SJSA1 (cell line): ENCODE measurements at places on chromosomes 1 and 21. TPM values are rescaled to one million over a fixed set of nuclear protein-coding genes. Genes with fewer than 3 reads are reported as not detected.
A peak's percentile ranks its signal among the peaks of the same experiment; 100 is the strongest.

- H3K27me3 ChIP-seq: no peaks in the 10 kb centered on the region
- H3K27ac ChIP-seq: no peak overlapping the region
- 0 out of 2 replicates have a peak, but pooled peaks cover 3% of the 10 kb centered on the region for H3K36me3 ChIP-seq
- DNase-seq: no peak
Observed at GRCh38 chr1:213110349-213111300, 59.6 kb downstream of the RPS6KC1 start.

GRCh38 chr1:7343882-7344281 is 427.2 kb upstream of the VAMP3 start:
- no peaks in the 10 kb centered on the region for H3K27me3 ChIP-seq
- H3K27ac ChIP-seq: no peak overlapping the region; the same call in 1 of the 2 replicates
- peaks cover 12% of the 10 kb centered on the region for H3K4me1 ChIP-seq
- no peak overlapping the region for H3K4me3 ChIP-seq
- no peak for DNase-seq
- no peaks in the 10 kb centered on the region for H3K36me3 ChIP-seq

DNA sequence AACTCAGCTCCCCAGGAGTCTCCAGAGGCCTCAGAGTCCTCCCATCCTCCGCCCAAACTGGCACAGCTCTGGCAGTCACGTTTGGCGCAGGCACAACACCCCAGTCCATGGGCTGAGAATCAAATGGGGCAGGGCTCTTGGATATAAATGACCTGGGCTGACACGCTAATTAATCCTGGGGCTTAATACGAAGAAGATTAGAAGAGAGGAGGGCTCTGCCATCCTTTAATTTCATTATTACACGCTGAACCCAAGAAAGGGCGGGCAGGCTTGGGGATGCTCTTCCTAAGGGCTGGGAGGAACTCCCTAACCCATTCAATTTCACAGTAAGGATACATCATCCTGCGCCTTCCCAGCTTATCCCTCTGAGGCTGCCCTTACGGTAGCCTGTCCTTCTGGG is 2.4 kb downstream of the GRIK3 start:
- no peak overlapping the region for H3K27ac ChIP-seq
- DNase-seq: no peak
- H3K27me3 ChIP-seq: peaks cover 60% of the 10 kb centered on the region
- H3K4me1 ChIP-seq: no peaks in the 10 kb centered on the region
- no peaks in the 10 kb centered on the region for H3K36me3 ChIP-seq
- H3K4me3 ChIP-seq: no peak overlapping the region

DNA sequence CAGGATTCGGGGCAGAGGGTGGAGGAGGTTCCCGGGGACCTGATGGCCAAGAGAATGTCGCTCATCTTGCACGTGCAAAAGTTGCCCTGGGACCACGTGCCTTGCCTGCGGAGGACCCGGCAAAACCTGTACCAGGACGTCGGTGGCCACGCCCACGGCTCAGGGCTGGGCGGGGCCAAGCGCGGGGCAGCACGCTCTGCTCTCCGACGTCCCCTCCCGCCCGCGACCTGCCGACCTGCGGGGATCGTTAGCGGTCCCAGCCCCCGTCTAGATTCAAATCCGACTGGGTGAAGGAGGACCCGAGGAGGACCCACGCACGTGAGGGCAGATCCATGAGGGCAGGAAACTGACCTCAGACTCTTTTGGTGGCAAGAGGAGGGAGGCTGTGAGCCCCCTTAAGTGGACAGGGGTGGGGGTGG is at the start of gene C1orf167:
TSS of gene C1orf167 (plus strand) at position 206 of the 419 bp plus-strand sequence. CDS start 2,208 bp downstream, outside the sequence.
- H3K27ac ChIP-seq: no peak within 1 kb of the TSS
- H3K27me3 ChIP-seq: peaks cover 16% of the 10 kb centered on the region
- no peaks in the 10 kb centered on the region for H3K36me3 ChIP-seq
- H3K4me1 ChIP-seq: no peaks in the 10 kb centered on the region

DNA sequence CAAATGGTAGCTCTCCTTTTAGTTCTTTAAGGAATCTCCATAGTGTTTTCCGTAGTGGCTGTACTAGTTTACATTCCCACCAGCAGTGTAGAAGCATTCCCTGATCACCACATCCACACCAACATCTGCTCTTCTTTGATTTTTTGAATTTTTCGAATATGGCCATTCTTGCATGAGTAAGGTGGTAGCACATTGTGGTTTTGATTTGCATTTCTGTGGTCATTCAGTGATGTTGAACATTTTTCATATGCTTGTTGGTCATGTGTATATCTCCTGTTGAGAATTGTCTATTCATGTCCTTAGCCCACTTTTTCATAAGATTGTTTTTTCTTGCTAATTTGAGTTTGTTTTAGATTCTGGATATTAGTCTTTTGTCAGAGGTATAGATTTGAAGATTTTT is 84.6 kb upstream of the B3GALT2 start:
- H3K4me1 ChIP-seq: peaks cover 8% of the 10 kb centered on the region
- H3K27ac ChIP-seq: no peak overlapping the region
- DNase-seq: peak; percentile 59
- H3K4me3 ChIP-seq: no peak overlapping the region

DNA sequence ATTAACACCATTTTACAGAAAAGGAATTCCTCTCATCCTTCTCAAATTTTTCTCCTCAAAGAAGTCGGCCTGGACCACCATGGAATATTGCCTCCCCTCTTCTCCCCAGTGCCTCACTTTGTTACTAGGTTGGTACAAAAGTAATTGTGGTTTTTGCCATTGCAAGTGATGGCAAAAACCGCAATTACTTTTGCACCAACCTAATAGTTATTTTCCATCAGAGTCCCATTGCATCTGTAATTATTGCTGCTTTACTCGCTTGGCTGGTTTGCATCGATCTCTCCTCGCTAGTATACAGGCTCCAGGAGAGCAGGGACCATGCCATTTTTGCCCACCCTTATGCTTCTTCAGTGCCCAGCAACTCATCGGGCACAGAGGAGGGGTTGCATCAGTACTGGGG is 963 bp upstream of the C1orf94 start:
- peaks cover 4% of the 10 kb centered on the region; the same call in 1 of the 2 replicates for H3K27me3 ChIP-seq
- H3K36me3 ChIP-seq: no peaks in the 10 kb centered on the region

- DNase-seq: no peak
- no peaks in the 10 kb centered on the region for H3K4me1 ChIP-seq
- H3K36me3 ChIP-seq: no peaks in the 10 kb centered on the region
- no peak overlapping the region for H3K4me3 ChIP-seq
- 0 out of 2 replicates have a peak, but pooled peaks cover 7% of the 10 kb centered on the region for H3K27me3 ChIP-seq
Observed at GRCh38 chr1:232655028-232655745, 25.3 kb upstream of the SIPA1L2 start.

DNA sequence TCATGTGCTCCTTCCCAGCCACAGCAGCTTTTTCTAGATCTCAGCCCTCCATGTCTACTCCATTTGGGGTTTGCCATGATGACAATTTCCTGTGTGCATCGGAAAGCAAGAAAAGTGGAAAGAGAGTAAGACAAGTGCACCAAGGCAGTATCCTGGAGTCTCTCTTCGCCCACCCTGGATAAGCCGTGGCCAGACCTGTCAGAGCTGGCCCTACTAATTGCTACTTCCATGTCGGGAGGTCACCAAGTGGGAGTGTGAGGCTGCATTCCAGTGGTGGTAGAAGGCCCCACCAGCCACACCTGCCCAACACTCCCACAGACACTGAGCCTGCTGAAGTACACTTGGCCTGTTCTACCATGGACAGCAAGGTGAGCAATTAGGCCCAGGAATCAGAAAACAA is 14.0 kb upstream of the LORICRIN start:
- no peaks in the 10 kb centered on the region for H3K36me3 ChIP-seq
- H3K4me3 ChIP-seq: no peak overlapping the region
- no peaks in the 10 kb centered on the region for H3K4me1 ChIP-seq
- no peak for DNase-seq
- H3K27ac ChIP-seq: no peak overlapping the region
- H3K27me3 ChIP-seq: no peaks in the 10 kb centered on the region; the same call in 1 of the 2 replicates

DNA sequence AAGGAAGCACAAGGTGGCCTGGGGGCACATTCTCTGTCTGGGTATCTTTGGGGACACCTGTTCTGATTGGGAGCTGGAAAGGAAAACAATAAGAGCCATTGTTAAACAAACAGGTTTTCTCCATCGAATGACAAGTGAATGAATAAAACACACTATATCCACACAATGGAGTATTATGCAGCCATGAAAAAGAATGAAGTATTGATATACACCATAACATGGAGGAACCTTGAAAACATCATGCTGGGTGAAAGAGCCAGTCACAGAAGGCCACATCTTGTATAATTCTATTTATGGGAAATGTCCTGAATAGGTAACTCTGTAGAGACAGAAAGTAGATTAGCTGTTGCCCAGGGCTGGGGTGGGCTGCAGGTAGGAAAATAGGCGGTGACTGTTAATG is 11.1 kb downstream of the PROK1 start:
- H3K4me1 ChIP-seq: no peaks in the 10 kb centered on the region
- no peak overlapping the region for H3K27ac ChIP-seq
- DNase-seq: no peak
- no peaks in the 10 kb centered on the region for H3K36me3 ChIP-seq
- H3K27me3 ChIP-seq: no peaks in the 10 kb centered on the region
- H3K4me3 ChIP-seq: no peak overlapping the region

- peak; percentile 62 for DNase-seq
- no peaks in the 10 kb centered on the region for H3K27me3 ChIP-seq
- H3K4me1 ChIP-seq: peaks cover 3% of the 10 kb centered on the region; the same call in 1 of the 2 replicates
Observed at GRCh38 chr1:90850181-90850897, 133.2 kb upstream of the BARHL2 start.

GRCh38 chr21:33855190-33855589 is 60.4 kb downstream of the ATP5PO start:
- peaks cover 7% of the 10 kb centered on the region for H3K4me1 ChIP-seq
- H3K4me3 ChIP-seq: no peak overlapping the region
- DNase-seq: no peak
- no peaks in the 10 kb centered on the region for H3K36me3 ChIP-seq
- no peaks in the 10 kb centered on the region for H3K27me3 ChIP-seq
- H3K27ac ChIP-seq: no peak overlapping the region

ABCG1 gene
- 4.5 and 11.5 TPM in 2 replicates for total RNA-seq

SUSD4 gene
- total RNA-seq: 0.03 and 0.74 TPM in 2 replicates

TMIGD3 gene
- total RNA-seq: not detected in 2 replicates

E2F2 gene
- 7.3 and 12.3 TPM in 2 replicates for total RNA-seq

CAPZA1 gene
- total RNA-seq: 198 and 301 TPM in 2 replicates
